ENCODE measurements at places on chromosomes 3 and 15. TPM values are rescaled to one million over a fixed set of nuclear protein-coding genes. Genes with fewer than 3 reads are reported as not detected.

GRCh38 chr3:122921791-122922651, 105.5 kb downstream of the SEMA5B start:
- DNase-seq, result peak; percentile 87

GRCh38 chr3:128486681-128487537, 6.1 kb downstream of the GATA2 start:
- DNase-seq, result peak; percentile 64

DNA sequence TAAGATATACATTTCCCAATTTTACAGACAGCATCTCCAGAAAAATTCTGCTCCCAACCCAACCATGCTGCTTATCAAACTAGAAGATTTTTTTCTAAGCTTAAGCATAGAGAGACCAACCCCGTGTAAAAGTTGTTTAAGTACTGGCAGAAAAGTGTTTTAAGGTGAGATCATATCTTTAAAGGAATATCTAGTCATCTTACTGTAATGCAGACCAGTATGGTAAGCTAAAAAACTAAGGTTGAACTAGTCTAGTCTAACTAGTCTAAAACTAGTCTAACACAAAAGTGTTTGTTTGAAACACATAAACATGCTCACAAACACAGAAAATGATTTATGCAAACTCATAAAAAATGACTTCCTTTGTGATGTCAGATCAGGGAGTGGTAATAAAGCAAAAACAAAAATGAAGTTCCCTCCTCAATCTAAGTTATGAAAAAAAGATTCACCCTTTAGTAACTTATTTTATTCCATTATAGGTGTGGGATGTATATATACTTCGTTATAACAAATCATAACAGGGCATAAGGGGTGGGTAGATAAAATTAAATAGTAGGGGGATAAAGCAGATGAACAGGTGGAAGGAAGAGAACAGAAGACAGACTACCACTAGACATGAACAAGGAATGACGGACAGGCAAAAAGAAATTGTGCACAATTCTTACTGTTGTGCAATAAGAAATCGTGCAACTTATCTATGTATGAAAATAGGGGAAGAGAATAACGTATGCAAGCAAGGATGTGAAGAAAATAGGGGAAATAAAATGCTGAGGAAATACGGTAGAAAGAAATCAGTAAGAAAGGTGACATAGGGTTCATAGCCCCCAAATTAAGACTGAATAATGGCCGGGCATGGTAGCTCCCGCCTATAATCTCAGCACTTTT, 10.0 kb downstream of the MYO5A start:
- no peak for DNase-seq

- no peak for DNase-seq
These were observed 221.8 kb downstream of the THRB start for GRCh38 chr3:24272875-24273274.

- peak; percentile 24 for DNase-seq
These were observed 145.6 kb upstream of the THBS1 start for GRCh38 chr15:39435244-39435643.

DNA sequence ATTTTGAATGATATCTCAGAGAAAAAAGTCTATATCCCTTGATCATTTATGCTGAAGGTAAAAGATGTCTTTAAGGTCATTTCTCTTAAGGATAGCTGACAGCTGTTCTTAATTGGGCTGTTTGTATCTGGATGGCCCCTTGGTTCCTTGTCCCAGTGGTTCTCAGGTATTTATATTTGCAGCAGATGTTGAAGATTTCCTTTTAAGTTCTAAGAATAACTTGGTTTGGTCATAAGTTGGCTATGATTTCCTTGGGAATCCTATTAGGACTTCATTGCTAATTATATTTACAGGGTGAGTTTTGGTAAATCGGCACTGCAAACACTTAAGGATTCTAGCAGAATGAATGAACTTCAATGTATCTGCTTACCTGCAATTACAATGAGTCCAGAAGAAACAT, 460.4 kb upstream of the SGO1 start:
- DNase-seq, result no peak

DNA sequence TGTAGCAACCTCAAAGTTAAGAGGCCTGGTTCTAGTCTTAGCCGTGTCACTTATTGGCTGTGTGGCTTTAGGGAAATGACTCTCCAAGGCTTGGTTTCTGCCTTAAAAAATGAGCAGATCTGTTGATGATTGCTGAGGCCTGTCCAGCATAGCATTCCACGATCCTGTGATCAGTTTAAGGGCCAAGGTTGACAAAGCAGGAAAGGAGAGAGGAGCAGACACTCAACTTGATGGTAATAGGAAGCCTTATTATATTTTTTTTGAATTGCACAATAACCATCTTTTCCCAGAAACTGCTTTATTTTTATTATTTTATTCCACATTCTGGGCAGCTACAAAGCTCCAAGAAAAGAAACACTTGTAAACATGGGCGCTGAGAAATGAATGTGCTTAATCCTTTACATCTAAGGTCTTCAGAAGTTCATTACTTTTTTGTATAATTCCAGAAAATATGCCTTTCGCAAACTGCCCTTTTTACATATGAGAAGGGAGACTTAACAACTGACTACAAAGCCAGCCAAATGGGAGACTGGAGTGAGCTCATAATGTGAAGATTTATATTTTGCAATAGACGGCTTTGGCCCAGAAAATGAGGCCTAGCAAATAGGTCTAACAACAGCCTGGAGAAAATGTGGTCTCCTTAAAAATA, 241.0 kb downstream of the ATP8B4 start:
- no peak for DNase-seq

- peak; percentile 35 for DNase-seq
These were observed 10.8 kb downstream of the ITGA11 start for GRCh38 chr15:68421115-68421551.

The CHRNB4 gene
- polyA plus RNA-seq, result 1.4 TPM
